Mucosa of gallbladder (tissue), 1 donor: ENCODE measurements at places on chromosomes 13 and 19.

DNA sequence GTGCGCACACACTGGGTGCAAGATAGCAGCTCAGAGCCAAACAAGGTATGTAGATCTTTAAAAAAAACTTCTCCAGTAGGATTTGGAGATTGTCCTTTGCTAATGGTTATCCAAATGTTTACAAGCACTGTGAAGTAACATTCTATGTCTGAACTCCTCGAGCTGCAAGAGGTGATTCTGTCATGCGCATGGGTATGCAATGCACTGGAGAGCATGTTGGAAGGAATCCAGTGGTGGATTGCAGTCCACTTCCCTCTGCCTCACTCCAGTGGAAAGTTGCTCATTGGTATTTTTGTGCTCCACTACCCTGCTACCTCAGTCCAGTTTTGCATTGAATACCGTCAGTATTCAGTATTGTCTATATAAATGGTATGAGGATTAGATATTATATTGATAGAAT, 132.1 kb downstream of the ATP8A2 start:
- DNase-seq, result no peak

DNA sequence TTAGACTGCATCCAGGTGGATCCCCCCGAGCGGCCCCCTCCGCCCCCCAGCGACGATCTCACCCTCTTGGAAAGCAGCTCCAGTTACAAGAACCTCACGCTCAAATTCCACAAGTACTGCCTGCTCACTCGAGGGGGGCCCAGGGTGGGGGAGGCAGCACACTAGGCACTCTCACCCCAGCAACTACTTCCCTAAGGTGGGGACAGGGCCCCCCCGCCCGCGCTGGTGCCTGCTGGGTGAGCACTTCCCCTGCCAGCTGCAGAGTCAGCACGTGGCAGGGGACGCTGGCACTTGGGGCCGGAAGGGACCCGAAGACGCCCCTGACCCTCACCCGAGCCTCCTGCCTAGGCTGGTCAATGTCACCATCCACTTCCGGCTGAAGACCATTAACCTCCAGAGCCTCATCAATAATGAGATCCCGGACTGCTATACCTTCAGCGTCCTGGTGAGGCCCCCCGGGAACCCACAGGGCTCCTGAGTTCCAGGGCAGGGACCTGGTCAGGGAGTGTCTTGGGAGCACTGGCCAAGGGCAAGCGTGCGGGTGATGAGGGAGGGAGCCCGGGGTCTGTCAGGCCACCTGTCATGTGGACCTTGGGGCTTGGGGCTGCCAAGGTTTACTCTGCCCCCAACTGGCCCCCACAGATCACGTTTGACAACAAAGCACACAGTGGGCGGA, 5.2 kb downstream of the MCOLN1 start:
- DNase-seq, result no peak

DNA sequence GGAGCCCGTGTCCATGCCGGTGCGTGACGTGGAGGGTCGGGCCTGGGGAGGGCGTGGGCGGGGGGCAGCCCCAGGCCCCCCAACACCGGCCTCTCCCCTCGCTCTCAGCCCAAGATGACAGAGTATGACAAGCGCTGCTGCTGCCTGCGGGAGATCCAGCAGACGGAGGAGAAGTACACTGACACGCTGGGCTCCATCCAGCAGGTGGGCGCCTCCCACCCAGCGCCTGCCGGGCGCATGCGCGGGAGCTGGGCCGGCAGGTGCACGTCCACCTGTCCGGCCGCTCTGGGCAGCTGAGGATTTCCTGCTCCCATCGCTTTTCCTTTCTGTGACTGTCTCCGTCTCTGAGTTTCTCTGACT, 49.8 kb downstream of the VAV1 start:
- DNase-seq, result no peak

- DNase-seq, result no peak
Measured at GRCh38 chr13:24107955-24108614, 52.4 kb upstream of the SPATA13 start.

- no peak for DNase-seq
Measured at GRCh38 chr13:41546372-41547190, 89.2 kb downstream of the RGCC start.

DNA sequence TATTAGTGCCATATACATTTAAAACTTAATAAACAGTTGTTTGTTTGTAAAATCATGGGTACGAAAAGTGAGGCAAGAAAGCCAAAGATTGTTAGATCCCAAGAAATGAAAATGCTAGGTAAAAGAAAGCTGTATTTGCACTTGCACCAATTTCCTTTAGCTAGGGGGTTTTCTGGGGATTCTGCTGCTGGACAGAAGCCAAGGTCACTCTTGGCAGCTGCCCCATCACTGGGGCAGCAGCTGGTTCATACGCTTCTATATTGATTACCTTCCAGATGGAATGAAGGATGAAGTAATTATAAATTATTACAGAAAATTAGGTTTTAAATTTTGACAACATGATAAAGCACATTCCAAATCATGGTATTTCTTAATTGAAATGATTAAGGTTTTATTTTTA, 127.4 kb downstream of the SLITRK5 start:
- DNase-seq, result no peak

- DNase-seq, result no peak
Measured at GRCh38 chr13:78960881-78961280, 301.9 kb upstream of the OBI1 start.

DNA sequence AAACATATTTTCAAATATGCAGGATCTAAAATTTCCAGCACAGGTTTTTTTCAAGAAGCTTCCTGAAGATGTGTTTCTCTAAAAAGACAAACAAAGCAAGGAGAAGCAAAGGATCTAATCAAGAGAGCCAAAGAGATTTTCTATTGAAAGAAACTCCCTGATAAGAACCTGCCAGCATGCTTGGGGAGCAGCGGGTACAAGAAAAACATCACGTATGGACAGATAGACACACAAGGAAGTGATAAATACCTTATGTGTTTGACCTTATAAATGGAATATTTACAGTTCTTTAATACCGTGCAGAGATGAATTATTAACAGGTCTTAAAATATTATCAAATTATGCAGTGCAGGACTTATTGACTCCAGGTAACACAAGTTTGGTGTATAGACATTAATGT, 562.1 kb downstream of the DACH1 start:
- peak; percentile 50 for DNase-seq

DNA sequence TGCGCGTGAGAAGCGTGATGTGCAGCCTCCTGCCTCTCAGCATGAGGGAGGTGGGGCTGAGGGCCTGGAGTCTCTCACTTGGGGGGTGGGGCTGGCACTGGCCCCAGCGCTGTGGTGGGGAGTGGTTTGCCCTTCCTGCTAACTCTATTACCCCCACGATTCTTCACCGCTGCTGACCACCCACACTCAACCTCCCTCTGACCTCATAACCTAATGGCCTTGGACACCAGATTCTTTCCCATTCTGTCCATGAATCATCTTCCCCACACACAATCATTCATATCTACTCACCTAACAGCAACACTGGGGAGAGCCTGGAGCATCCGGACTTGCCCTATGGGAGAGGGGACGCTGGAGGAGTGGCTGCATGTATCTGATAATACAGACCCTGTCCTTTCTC, 8.7 kb downstream of the CD177 start:
- no peak for DNase-seq

GRCh38 chr19:1699386-1699785, 47.0 kb upstream of the TCF3 start:
- DNase-seq, result no peak
